ENCODE measurements at places on chromosomes 7 and 10.
A peak's percentile ranks its signal among the peaks of the same experiment; 100 is the strongest.

- DNase-seq, result no peak
These were observed at the start of gene MUC3A for GRCh38 chr7:100949227-100949932. Gene MUC3A, plus strand, starts transcription at chr7:100949534. Its CDS starts 91 bp downstream, at chr7:100949625.

DNA sequence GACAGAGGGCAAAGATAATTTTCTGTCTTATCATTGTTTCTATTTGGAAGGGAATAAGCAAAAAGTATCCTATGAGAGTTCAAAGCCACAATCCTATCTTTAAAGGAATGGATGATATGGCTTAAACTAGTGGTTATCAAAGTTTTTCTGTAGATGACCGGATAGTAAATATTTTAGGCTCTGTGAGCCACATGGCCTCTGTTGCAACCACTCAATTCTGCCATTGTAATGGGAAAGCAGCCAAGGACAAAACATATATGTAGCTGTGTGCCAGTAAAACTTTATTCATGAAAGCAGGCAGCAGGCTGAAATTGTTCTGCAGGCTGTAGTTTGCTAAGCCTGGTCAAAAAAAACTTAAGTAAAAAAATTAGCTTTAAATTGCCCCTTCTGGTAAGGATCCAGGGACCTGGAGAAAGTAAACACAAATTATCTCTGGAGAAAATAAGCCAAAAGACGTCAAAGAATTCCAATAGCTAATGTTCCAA lies 73.3 kb downstream of the THSD7A start:
- DNase-seq, result no peak

DNA sequence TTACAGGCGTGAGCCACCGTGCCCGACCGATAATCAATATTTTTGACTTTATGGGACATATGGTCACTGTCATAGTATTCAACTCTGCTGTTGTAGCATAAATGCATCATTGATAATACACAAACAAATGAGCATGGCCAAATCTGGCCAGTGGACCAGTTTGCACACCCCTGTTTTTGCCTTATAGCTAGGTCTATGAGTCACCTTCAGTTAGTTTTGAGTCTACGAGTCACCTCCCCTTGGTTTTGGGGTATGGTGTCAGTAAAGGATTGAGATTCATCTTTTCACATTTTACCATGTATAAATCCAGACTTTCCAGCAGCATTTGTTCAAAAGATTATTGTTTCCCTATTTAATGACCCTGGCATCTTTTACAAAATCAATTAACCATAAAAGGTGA lies 362.5 kb upstream of the NRP1 start:
- DNase-seq, result no peak

- no peak for DNase-seq
These were observed 7.3 kb upstream of the HK1 start for GRCh38 chr10:69270990-69271389.

GRCh38 chr10:78035025-78035424 lies 1.4 kb downstream of the RPS24 start:
- DNase-seq, result no peak

GRCh38 chr10:102159051-102159597 lies 6.9 kb downstream of the NOLC1 start:
- DNase-seq, result no peak

DNA sequence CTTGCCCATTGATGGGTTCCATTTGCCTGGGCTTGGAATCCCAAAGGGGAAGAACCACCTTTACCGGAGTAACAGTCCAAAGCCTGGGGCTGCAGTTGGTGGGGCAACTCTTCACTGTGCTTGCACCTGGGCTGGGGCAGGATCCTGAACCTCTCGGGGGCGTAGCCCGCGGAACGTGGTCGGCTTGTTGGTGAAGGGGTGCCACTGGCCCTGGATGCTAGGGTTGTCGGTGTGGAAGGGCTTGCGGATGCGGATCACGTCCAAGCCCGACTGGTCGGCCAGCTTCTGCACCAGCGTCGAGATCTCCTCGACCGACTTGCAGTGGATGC lies 710 bp downstream of the MRPL43 start:
- DNase-seq, result no peak

- DNase-seq, result no peak
These were observed 241.6 kb downstream of the NSUN6 start for GRCh38 chr10:18409599-18410397.

DNA sequence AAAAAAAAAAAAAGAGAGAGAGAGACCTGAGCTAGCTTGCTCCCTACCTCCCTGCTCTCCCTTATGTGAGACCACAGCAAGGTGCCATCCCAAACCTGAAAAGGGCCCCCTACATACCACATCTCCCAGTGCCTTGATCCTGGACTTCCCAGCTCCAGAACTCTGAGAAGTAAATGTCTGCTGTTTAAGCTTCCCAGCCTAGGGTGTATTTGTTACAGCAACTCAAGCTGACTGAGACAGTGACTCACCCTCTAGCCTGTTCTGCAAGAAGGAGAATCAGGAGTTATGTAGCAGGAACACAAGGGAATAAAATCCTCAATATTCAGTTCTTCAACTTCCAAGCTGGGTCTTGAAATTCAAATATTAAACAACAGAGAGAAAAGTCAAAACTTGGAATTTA lies 52.1 kb upstream of the TMEM72 start:
- DNase-seq, result no peak

DNA sequence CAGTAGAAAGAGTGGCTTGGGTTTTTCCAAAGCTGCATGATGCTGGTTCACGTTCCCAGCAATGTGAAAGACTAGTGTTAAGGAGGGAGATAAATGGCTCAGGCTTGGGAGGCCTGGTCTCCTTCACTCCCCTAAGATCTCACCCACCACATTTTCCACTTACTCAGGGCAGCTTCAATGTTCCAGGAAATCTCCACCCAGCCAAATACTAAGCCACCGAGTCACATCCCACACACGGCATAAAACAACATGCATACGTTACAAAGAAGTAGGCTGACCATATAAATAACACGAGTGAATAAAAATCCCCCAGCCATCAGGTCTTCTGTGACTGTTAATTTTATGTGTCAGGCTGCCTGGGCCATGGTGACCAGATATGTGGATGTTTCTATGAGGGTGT lies 303.5 kb downstream of the SFMBT2 start:
- DNase-seq, result no peak

- DNase-seq, result no peak
These were observed 43.4 kb upstream of the PRSS58 start for GRCh38 chr7:142301299-142301698.

GRCh38 chr7:59079-60016 lies 133.0 kb upstream of the FAM20C start:
- DNase-seq, result no peak

DNA sequence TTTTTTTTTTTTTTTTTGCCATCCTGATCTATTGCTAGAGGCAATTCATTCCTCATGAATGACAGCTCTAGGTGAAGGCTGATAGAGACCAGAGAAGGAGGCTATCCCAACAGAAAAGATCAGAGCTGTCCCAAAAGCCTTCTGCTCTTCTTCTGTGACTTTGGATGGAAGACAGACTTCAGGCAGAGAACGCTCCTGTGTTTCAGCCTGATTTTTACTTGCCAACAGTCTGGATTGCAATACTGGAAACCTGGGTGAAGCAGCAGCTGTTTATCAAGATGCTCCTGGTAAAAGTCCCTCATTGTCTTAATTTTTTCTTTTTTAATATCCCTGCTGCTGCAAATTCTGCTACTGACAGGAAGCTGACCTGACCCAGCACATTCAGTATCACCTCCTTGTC lies 219.5 kb downstream of the CCDC3 start:
- DNase-seq, result no peak

- DNase-seq, result no peak
These were observed 1.5 kb downstream of the IRF5 start for GRCh38 chr7:128939075-128939860.

- no peak for DNase-seq
These were observed 9.8 kb upstream of the DENND2A start for GRCh38 chr7:140650367-140650766.

DNA sequence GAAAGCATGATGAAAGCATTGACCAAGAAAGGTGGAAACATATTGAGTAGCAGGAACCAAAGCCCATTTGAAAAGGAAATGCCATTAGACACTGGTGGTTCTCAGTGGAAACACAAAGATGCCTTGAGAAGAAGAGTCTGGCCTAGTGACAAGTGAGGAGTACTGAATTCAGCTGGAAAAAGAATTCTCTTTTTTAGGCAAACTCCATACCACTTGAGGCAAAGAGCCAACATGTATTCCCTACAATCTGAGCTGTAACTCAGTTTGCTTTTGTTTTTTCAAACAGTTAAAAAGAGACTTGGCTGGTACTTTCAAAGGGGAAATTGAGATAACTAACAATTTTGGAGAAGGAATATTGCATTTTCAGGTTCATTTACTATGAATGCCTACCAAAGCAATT lies 624.0 kb downstream of the NRG3 start:
- no peak for DNase-seq

- DNase-seq, result no peak
These were observed 14.4 kb upstream of the SPRN start for GRCh38 chr10:133438711-133439273.

- DNase-seq, result no peak
These were observed 89.2 kb upstream of the INHBA start for GRCh38 chr7:41792120-41792519.

- no peak for DNase-seq
These were observed 16.8 kb downstream of the OSBPL3 start for GRCh38 chr7:24963218-24963617.

DNA sequence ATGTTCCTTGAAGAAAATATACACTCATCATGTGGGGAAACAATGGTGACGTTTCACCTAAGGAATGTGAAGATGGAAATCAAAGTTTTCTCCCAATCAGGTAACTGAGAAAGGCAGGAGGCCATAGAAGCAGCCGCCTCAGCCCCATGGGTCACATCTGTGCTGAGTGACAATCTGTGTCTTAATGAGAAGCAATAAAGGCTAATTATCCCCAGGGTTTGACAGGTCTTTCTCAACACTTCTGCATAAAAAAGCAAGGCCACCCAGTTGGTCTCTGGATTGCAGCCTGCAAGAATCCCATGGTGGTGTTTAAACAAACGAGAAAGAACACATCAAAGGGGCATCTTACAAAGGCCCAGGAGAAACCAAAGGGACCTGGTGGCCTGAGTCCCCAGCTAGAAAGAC lies 91.1 kb upstream of the TNS3 start:
- no peak for DNase-seq

- DNase-seq, result peak; percentile 60
These were observed 432 bp downstream of the TMEM248 start for GRCh38 chr7:66921396-66921917.

DNA sequence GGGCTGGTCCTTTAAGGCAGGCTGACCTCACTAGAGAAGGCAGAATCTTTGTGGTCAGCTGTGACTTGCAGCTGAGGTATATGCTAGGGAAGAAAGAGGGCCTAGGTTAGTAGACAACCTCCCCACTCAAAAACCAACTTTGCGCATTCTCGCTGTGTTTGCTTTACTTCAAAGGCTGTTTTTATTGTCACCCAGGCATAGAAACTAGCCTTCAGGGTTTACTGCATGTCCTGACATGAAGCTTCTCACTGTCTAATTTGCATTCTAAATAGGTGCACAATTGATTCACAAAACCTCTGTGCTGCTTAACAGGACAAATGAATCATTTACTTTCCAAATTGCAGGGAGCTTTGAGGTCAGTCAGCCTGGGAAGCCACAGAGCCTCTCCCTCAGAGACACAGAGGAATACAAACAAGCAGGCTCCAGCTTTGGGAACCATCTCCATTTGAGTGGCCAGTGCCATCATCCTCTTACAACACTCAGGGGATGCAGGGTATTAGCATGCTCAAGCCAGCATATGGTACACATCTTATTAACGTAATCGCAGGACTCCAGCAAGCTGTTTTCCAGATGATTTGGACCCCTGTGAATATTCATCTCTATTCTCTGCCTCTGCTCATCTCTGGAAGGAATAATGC lies 596.4 kb upstream of the GHITM start:
- DNase-seq, result no peak

Data from hepatic stellate cell (primary cell).